Cortex of kidney (tissue), 1 donor: ENCODE measurements at places on chromosomes 16 and 17.

GRCh38 chr17:79027274-79027924 is 3.4 kb downstream of the C1QTNF1 start:
- no peak for DNase-seq

- no peak for DNase-seq
Observed at GRCh38 chr16:27109666-27110523, 43.2 kb downstream of the C16orf82 start.

- no peak for DNase-seq
Observed at GRCh38 chr17:50710025-50710424, 2.3 kb upstream of the ANKRD40 start.

DNA sequence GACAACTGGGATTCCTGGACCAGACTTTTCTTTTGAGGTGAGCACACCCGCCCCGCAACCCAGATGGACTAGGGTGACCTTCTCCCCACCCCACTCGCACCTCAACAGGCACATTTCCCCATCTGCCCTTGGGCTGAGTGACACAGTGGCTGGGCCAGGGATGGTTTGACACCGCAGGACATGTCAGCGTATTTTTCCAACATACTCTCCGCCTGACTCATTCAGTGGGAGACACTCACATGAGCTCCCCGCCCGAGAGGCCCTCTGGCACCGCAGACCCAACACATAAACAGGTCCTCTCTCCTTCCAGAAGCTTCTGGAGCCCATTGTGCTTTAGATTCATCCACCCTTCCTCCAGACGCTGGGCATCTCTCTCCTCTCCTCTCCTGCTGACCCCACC is 69.4 kb downstream of the ZDHHC7 start:
- DNase-seq, result no peak

- DNase-seq, result no peak
Observed at GRCh38 chr16:70677499-70678120, 8.2 kb downstream of the MTSS2 start.

DNA sequence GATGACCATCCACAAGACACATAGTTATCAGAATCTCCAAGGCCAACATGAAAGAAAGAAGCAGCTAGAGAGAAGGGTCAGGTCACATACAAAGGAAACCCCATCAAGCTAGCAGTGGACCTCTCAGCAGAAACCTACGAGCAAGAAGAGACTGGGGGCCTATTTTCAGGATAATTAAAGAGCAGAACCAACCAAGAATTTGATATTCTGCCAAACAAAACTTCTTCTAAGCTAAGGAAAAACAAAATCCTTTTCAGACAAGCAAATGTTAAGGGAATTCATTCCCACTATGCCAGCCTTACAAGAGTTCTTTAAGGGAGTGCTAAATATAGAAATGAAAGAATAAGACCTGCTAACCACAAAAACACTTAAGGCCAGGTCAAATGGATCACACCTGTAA is 47.8 kb downstream of the ITFG1 start:
- no peak for DNase-seq

DNA sequence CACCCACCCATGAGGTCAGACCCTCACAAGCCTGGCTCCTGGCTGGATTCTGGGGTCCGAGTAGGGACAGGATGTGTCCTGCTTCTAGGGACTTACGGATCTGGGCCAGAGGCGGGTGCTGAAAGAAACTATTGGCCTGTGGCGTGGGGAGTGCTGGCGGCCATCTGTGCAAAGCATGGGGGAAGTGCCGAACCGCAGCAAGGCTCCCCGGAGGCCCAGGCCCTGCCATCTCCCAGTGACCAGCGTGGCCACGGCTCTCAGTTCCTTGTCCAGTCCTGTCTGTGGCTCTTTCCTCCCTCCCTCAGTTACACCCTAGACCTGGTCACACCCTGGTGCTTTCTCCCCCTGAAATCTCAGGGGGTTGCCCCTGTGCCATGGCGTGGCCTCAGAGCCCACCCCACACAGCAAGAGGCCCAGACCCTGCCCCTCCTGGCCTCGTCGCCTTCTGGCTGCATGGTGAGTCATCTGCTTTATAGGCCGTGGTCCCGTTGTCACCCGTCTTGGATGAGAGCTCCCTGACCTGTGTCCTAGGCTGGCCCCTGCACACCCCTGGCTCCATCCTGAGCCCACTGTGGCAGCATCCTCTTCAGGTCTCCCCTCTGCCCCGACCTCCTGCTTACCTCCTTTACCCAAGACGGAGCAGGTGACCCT is 54.5 kb downstream of the PRMT7 start:
- DNase-seq, result no peak

GRCh38 chr17:64978138-64978537 is 58.9 kb upstream of the LRRC37A3 start:
- no peak for DNase-seq

- no peak for DNase-seq
Observed at GRCh38 chr17:6138761-6139446, 68.7 kb downstream of the WSCD1 start.

DNA sequence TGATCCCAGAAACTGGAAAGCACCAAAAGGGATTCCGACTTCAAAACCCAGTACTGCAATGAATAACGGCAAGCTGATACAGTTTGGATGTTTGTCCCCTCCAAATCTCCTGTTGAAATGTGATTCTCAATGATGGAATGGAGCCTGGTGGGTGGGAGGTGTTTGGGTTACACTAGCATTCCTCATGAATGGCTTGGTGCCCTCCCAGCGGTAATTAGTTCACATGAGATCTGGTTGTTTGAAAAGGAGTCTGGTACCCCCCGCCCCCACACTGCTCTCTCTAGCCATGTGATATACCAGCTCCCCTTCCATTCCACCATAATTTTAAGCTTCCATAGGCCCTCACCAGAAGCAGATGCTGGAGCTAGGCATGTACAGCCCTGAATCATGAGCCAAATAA is 40.1 kb downstream of the RANBP10 start:
- DNase-seq, result no peak

GRCh38 chr16:30942426-30942806 is 6.5 kb upstream of the ORAI3 start:
- DNase-seq, result no peak

GRCh38 chr16:56411624-56412023 is 13.7 kb downstream of the AMFR start:
- DNase-seq, result no peak

DNA sequence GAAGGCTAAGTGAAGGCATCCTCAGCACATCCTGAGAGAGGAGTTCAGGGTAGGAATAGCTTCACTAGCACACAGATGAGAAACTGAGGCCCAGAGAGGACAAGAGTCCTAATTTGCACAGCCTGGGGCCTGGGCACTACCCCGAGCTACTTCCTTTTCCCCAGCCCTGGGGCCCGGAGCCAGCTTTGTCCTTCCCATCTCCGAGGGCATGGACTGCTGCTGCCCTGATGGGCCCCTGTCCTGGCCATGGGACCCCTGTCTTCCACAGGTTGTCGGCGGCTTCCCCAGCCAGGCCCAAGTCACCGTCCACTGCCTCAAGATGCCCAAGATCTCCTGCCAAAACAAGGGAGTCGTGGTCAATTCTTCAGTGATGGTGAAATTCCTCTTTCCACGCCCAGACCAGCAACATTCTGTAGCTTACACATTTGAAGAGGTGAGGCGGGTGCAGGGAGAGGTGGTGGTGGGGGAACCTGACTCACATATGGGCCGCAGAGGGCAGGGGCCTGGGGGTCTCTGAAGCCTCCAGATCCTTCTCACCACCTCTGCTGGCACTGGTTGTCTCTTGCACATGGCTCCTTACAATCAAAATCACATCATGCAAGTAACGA is 11.4 kb upstream of the NLRC5 start:
- no peak for DNase-seq

DNA sequence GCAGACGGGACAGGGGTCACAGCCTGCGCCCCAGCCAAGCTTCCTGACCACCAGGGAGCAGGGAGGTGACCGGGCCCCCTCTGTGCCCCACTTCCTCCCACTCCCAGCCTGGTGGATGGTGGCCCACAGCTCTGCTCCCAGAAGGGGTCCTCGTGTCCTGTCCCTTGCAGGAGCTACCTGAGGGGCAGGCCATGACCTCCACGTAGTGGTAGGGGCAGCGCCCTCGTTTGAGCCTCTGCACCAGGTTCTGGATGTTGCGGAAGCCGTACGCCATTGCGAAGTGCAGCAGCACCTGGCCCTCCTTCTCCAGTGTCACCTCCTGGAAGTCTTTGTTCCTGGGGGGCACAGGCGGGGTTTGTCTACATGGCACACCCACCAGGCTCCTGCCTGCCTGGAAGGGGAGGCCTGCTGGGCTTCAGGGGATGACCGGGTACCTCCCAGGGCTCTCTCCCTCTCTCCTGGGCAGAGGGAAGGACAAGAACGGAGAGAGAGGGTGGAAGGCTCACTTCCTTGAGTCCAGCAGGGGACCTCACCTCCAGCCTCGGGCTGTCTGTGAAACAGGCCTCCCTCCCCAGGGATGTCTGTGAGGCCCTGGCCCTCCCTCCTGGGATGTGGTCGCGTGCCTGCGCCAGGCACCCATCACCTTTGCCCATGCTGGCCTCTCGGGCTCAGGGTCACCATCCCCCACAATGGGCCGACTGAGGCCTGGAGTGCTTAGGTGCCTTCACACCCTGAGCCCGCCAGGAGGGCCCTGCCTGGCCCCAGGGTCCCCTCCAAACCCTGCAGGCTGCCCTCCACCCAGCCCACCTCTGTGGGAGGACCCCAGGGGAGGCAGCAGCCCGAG is 4.0 kb downstream of the HAGHL start:
- no peak for DNase-seq

DNA sequence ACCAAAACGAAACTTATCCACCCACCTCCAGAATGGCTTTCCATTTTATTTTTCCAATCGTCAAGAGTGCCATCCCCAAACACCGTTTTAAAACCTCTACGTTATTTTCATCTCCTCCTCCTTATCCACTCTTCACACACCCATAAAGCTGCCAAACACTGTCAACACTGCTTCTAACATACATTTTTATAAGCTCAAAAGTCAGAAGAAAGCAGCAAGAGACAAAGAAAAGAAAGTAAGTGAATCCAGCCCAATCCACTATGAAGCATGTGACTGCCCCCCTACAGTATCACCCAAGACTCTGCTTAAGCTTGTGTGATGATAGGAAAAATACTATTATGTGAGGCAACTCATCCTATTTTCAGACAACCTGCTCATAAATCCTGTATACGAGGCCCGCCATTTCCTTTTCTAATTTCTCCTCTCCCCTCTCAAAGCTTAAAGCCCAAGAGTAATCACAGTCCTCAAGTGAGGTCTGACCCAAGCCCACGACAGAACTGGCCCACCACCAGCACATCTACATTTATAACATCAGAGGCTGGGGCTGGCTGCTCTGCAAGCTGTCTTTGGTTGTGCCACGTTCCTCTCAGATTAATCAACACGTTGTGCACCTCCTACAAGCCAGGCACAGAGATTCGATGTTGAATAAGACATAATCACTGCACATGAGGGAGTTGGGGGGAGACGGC is 16.3 kb downstream of the USP31 start:
- DNase-seq, result no peak

DNA sequence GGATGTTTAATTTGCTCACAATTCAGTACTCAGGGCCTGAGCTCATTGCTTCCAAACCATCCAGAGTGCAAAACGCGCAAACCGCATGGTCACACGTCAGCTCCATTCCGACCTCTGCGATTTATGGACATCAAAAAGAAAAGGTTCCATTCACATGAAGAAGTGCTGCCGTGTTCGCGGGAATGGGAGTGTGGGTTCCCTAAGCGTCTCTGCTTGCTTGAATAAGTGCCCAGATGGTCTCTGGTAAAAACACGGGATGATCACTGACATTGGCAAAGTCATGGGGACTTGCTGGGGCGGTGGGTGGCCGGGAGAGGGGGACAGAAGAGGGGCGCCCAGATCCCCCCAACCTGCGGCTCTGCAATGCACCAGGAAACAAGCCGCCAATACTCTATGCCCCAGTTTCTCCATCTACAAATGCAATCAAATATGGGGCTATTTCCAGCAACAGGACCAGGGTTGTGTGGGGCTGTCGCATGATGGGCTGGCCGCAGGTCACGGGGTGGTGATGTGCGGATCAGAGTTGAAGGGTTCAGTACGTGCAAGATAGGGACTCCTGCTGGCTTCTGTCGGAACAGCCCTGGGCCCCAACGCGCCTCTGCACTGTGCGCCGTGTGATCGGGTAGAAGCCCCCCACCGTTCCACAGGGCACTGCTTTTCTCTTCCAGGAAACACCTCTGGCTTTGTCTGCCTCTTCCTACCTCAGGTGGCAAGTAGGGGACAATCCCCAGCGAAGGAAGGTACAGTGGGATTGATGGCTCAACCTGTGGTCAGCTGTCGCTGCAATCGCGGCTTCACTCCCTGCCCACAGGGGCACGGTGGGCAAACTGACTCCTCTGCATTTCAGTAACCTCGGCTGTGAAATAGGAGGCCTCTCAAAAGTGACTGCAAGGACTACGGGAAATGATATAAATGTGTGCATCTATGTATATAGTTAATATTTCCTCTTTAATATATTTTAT is 11.2 kb downstream of the FOXF1 start:
- DNase-seq, result no peak

DNA sequence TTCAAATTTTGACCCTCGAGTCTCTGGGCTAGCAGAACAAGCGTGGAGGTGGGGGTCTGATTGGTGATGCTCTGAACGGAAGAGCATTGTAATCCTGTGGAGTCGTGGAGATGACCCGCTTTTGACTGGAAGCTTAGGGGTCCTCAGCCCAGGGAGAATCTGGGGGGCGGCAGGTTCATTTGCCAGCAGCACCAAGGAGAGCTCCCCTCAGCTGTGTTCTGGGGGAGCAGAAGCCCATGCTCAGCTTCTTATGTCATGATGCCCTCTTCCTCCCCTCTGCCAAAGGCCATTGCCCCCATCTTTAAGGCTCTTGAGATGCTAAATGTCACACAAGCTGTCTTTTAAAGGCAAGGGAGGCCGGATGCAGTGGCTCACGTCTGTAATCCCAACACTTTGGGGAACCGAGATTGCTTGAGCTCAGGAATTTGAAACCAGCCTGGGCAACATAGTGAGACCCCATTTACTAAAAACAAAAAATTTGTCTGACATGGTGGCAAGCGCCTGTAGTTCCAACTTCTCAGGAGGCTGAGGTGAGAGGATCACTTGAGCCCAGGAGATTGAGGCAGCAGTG is 19.3 kb downstream of the LDHD start:
- DNase-seq, result no peak

DNA sequence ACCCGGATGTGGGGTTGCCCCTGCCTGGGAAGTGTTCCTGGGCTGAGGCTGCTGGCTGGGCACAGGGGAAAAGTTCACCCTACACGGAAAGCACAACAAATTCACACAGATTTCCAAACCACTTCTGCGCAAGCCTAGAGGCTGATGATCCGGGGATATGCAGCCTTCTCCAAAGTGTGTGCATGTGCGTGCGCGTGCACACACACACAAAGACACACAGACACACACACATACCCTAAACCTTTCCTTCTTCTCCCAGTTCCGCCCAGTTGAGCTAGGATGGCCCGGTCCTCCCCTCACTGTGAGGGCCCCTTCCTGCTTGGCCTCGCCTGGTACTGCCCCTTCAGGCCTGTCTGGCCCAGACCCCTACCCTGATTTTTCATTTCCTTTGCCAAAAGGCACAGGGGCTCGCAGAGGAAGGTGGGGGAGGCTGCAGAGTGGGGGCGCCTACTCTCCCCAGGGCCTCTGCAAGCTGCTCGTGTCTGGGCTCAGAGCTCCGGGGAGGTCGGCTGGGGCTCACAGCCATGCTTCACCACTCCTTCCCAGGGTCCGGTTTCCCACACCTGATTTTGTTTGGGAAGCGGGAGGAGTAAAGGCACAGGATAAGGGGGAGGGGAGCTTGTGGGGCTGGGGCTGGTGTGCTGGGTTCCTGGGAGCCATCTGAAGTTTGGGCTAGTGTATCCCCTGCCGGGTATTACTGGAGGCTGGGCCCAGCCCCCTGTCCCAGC is 144.7 kb downstream of the ENGASE start:
- DNase-seq, result no peak
